Activated CD4-positive, alpha-beta T cell treated with anti-CD3 and anti-CD28 coated beads, Interleukin-2, amount 50 U/mL, for 48 hours (primary cell): ENCODE measurements at places on chromosomes 7 and 10.
A peak's percentile ranks its signal among the peaks of the same experiment; 100 is the strongest.

DNA sequence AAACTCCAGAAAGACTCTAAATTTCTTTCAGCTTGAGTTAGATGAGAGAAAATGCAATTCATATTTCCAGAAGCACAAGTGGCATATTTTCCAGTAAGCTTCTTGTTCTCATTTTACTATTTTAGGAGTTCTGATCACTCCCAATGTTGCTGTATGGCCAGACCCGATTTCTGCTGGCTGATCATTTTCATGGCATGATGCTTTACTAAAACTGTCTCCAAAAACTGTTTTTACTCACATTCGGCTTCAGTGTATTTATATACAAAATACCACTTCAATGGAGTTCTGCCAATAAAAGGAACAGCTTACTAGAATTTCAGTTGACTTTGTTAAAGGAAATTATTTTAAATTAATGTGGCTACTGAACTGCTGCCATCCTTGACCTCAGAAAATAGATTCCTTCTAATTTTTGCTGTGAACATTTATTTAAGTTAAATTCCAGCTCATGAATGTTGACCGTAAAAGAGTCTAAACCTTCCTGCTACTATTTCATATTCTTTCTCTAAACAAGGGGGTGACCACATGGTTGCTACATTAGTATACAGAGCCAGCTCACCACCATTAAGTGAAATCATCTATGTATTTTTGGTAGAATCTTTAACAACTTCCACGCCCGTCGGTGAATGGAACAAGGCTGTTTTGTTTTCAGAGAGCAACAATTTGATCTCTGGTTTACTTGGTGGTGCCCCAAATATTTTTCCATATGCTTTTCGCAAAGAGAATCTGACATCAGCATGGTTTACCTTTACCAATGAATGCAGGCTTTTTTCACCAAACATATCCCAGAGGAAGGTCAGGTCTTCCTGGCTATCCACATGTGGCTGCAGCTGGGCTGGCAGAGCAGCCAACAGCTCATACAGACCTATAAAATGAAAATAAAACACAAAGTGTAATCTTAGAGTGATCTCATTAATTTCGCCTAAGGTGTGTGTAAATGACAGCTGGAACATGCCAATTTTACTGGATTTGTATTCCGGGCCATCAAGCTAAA, 101.2 kb downstream of the MPP7 start:
- no peak for DNase-seq

GRCh38 chr10:125633517-125633999, 49.4 kb downstream of the TEX36 start:
- DNase-seq, result no peak

DNA sequence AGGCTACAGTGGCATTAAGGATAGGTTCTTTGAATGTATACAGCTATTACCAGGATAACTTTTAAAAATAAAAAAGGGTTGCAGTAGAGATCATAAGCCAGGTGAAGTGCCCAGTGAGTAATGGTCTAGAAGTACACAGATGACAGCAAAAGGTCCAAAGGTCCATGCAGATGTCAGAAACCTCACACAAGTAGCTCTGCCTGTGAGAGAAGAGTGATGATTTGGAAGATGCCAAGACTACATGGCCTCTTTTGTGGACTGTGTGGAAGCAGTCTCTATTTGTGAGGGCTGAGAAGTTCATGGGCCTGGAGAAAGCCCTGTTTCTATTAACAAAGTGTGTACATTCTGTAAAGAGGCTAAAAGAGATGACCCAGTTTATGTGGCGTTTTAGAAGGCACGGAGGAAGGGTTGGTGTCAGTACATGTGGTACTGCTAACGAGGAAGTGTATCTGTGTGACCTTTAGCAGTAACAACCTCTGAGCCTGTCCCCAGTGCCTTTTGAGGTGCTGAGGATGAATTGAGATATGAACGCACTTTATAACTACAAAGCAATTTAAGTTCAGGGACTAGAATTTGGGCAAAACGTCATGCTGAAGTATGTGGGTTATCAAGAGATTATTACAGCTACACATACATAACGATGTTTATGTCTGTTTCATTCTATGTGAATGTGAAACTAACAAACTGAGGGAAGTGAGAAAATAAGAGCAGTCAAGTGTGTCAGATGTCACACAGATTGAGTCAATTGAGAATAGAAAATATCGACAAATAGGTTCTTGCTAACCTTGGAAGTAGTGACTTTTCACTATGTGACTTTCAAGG, 7.6 kb downstream of the CYCS start:
- no peak for DNase-seq

DNA sequence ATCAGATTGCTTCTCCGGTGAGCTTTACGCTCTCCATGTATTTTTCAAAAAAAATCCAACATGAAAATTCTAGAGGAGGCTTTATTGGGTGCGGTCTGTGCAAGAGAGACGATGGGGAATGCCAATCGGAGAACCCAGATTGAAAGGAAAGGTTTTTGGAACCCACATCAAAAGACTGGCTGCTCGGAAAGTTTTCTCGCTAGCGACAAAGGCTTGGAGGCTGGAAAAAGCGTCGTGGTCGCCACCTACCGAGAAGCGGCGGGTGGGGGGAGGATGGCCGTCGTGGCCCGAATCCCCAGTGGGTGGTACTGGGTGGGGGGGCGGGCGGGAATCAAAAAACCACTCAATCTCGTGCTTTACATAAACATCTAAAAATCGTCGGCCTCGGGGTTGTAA, 1.1 kb upstream of the GTF2I start:
- peak; percentile 76 for DNase-seq

GRCh38 chr10:131621784-131622624, 278.8 kb upstream of the PPP2R2D start:
- no peak for DNase-seq

DNA sequence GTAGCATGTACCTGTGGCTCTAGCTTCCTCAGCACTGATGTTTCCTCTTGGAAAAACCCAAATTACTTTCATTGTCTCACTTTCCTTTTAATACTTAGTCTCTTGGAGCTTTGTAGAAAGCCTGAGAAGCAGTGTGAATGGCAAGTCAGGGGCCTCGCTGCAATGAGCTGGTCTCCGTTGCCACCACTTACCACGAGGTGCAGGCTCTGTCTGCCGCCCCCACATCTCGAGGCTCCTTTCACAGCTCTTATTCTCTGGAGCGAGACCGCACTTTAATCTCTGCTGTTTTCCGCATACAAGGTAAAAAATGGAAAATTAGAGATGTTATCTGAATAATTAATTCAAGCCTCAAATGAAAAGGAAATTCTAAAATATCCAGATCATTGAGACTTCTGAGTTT, 186.2 kb downstream of the HECW1 start:
- DNase-seq, result no peak

GRCh38 chr10:93254180-93254853, 180.6 kb downstream of the CYP26A1 start:
- DNase-seq, result no peak
